ENCODE measurements at places on chromosomes 16 and 17.

DNA sequence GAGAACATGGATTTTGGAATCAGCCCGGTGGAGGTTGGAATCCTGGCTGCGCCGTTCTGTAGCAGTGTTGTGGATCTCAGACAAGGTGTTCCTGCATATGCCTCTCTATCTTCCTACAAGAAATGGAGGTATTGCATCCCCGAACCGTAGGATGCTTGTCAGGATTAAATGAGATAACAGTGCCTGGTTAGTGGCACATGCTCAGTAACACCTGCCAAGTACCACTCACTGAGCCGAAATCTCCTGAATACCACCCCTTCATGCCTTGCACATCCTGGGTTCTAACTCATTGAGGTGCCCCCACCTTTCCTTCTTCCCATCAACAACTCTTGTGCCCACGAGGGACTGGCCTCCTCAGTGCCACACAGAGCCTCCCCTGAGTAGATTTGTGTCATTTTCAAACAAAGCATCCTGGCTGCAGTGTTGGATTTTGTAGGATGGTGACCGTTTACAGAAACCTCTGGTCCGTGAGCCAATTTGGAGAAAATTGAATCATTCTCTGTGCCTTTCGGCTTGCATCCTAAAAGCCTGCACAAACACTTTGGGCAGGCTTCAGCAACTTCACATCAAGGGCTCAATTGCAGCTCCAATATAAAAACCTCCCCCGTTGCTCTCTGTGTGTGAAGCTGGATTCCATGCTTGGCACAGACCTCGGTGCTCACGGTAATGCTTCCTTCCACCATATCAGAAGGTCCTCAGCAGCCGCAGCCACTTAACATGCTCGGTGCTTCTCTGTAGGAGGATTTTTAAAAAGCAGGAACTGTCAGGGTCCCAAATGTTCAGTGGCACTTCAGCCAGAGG, 84.2 kb downstream of the WWOX start:
- no peak for DNase-seq

- no peak for DNase-seq
Observed at GRCh38 chr17:77688369-77688768, 270.1 kb upstream of the TNRC6C start.

DNA sequence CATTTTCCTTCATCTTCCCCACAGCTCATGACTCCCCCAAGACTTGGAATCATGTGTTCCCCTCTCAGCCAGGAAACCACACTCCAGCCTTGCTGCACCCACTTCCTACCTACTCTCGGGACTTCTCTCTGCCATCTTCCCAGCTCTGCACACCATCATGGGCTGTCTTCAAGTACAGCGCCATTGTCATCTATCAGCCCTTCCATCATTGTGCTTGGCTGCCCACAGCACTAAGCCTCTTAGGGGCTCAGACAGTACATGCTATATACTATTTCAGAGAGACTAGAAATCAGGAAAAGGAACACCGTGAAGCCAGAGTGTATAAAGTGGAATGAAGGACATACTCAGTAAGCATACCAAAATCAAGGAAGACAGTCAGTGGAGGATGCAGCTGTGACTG, 64.7 kb downstream of the CDH11 start:
- no peak for DNase-seq

DNA sequence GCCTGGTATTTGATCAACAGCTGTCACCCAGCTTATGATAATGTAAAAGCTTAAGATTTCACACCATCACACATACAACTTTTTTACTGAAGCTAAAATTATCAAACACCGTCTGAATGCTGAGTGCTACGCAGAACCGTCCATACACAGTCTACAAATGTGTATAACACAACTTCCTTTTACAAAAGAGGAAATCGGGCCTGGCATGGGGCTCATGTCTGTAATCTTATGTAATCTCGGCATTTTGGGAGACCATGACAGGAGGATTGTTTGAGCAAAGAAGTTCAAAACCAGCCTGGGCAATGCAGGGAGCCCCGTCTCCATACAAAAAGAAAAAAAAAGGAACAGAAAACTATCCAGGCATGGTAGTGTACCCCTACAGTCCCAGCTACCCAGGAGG, 19.6 kb upstream of the QRICH2 start:
- DNase-seq: no peak

- DNase-seq: no peak
Observed at GRCh38 chr17:47816947-47817346, 4.6 kb downstream of the OSBPL7 start.

- DNase-seq: no peak
Observed at GRCh38 chr16:68786685-68787418, 49.8 kb downstream of the CDH1 start.

- DNase-seq: no peak
Observed at GRCh38 chr17:33385713-33386112, 92.6 kb upstream of the ASIC2 start.

DNA sequence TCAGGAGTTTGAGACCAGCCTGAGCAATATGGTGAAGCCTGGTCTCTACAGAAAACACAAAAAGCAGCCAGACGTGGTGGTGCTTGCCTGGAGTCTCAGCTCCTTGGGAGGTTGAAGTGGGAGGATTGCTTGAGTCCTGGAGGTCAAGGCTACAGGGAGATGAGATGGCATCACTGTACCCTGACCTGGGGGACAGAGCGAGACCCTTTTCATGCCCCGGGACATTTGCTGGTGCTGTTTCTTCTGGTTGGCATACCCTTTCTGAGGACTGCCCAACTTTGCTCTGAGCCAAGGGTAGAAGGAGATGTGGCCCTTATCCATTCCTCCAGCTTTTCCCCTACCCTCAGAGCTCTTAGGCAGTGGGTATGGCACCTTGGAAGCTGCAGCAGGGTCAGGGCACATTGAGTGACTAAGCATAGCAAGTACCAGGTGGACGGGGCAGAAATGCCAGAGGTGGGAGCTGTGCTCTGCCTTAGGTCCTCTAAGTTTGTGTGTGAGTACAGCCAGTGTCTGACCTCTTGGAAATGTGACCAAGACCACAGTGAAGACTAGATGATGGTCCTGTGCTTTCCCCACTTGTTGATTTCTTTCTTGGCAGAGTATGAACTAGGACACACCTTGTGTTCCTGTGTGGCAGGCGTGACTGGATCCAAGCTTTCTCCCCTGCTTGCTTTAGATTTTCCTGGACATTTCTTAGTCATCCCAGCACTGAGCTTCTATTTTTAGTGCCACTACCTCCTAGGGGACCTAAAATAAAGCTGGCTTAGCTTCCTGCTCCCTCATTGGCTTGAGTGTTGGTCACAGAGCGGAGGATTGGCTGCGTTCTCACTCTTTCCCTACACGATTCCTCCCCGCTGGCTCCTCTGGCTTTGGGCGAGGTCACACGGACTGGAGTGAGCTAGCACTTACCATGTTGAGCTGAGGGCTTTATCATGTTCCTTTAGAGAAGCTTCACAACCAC, 9.9 kb upstream of the EDC4 start:
- no peak for DNase-seq

Measured in stimulated activated CD4-positive, alpha-beta T cell treated with anti-CD3 and anti-CD28 coated beads, Interleukin-2, amount 100 ng/mL, for 4 hours (primary cell).